Mesenteric fat pad (tissue), 1 donor: ENCODE measurements at places on chromosomes 3 and 15.
A peak's percentile ranks its signal among the peaks of the same experiment; 100 is the strongest.

DNA sequence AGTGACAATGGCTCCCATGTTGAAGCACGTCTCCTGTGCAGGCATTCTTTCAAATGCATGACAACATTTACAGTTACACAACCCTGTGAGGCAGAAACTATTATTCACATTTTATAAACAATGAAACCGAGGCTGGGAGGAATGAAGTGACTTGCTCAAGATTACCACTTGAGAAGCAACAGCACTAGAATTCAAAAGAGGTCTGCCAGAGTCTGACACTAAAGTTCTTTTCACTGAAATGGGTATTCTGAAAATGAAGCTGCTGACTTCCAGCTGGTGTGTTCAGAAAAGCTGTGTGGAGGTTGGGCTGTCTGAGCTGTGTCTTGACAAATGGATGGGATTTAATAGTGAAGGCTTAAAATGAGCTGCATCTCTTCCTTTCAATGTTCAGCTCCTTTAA is 104.4 kb downstream of the THSD4 start:
- no peak for DNase-seq

- no peak for DNase-seq
Measured at GRCh38 chr3:108862865-108863798, 40.5 kb downstream of the TRAT1 start.

DNA sequence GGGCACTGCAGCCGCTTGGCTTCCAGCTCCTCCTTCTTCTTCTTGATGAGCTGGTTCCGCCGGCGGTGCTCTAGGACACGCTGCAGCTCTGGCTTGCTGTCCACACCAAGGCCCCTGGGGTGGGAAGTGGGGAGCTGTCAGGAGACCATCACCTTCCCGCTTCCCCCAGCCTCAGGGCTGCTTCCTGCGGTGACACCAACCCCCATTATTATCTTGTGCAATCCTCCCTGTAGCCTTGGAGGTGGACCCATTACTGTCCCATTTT is 10.0 kb downstream of the FAM107A start:
- DNase-seq: peak; percentile 69

GRCh38 chr3:184337981-184338380 is 581 bp downstream of the FAM131A start:
- DNase-seq: no peak

DNA sequence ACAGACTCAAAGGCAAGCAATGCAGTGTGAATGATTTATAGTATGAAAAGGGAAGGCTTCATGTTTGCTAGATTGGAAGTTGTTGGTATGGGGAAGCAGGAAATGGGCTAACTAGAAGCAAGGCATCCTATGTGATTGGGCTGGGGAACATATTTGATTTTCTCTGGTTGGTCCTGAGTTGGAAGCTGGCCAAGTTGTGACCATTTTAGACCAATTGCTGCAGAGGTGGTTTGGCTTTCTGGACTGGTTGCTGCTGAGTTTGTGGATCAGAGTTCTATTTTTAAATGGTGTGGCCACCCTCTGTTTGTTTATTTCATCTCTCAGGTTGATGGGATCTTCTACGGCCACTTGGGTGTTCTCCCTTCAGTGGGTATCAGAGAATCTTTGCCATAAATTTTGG is 39.7 kb downstream of the NUDT16 start:
- no peak for DNase-seq

GRCh38 chr3:183448369-183449128 is 20.1 kb upstream of the MCF2L2 start:
- no peak for DNase-seq

DNA sequence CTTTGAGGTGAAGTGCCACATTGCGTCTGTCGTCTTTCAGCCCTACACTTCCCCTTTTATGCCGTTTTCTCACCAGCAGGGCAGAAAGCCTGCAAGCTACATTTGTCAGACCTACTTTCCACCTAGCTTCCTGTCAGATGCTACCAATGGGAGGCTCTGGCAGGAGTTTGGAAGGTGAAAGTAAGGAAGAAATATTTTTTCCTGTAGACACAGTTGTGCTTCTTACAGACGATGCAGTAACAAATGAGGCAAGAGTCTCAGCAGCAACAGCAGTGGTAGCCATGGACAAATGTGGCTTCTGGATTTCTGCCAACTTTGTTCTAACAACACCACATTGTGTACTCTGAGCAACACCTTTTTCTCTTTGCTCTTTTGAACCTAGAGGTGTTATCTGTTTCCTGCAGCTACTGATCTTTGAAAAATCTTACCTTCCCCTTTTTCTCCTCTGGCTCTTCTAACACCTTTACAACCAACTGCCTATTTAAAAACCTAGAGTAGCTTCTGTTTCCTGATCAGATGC is 70.6 kb upstream of the STT3B start:
- DNase-seq: no peak

DNA sequence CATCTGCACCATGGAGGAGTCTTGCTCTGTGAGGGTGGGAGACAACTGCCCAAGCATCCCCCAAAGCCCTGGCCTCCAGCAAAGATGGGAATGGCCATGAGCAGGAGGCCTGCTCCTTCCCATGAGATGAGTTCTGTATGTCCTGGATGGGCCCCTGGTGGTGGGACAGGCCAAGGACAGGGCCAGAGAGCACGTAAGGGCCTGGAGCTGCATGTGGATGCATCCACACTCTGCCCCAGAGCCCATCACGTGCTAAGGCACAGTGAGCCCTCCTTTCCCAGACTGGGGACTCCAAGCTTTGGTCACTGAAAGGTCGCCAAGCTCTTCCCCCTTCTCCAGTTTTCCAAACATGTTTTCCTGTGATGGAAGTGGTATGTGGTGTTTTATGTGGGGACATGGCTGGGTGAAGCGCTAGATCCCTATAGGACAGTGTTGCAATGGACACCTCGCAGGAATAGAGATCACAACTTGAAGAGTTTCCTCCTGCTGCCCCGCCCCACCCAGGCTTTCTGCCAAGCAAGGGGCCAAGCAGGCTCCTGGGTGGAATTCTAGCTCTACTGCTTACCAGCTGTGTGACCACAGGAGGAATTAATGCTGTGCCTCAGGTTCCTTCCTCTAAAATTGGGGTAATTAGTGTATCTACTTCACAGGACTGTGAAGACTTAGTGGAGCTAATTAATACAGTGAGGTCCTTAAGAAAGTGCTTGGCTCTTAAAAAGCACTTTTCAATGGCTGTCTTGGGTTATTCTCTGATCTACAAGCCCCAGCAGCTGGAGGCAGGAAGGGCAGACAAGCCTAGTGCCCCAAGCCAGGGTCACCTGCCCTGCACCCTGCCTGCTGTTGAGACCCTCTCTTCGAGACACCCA is 106.4 kb upstream of the RPL32 start:
- DNase-seq: no peak

GRCh38 chr3:110311541-110311940 is 760.1 kb upstream of the NECTIN3 start:
- no peak for DNase-seq

DNA sequence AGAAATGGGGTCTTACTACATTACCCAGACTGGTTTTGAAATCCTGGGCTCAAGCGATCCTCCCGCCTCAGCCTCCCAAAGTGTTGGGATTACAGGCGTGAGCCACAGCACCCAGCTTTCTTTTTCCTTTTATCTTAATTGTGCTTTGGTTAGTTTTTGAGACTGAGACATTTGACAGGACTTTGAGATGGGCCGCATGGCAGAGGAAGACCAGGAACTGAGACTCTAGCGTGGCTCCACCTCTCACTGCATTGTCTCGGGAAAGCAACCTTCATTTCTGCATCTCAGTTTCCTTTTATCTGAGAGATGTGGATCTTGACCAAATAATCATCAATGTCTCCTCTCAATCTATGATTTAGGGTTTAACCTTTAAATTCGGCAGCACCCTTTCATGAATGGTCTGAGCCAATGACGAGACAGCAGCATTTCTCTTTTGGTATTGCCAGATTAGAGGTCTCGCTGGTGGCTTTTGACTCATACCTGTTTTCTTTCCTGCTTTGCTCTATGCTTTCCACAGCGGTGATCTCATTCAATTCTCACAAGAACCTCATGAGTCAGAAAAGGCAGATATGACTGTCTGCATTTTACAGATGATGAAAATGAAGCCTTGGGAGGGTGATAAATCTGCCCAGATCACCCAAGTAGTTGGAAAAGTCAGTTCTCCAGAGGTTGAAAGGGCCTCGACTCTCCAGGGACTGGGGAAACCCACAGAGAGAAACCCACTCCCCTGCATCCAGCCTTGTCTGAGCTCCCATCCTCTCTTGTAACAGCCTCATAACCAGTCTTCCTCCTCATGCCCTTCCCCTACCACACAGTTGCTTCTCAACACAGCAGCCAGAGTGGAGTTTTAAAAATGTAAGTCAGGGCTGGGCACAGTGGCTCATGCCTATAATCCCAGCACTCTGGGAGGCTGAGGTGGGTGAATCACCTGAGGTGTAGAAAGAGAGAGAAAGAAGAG is 84.8 kb upstream of the FOXB1 start:
- DNase-seq: no peak

DNA sequence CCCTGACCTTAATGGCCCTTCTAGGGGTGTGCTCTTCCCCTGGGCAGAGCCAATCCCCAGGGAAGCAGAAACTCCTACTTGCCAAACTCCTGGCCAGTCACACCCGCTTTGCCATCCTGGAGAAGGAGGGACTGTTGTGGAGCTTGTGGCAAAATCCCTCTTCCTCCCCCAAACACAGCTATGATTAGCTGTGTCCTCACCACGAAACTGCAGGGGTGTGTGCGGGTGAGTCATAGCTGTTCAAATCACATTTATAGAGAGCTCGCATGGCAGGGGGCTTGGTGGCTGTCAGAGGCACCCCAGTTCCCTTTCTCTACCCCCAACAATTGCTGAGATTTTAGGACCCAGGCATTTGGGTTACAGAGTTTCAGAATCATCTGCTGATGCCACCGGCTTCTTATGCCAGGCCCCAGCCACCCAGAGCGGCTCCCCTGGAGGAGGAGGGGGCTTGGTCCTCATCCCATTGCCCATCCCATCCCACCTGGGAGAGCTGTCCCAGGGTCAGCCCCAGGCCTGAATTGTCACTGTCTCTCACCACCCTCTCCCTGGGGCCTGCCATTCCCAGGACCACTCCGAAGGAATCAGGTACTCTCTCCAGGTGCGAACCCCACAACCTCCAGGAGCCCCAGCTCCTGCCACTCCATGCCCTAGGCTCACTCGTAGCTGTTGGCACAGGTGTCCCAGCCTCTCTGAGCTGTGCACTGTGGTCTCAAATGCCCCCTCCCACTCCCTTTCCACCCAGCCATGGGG is 28.8 kb upstream of the MAGEF1 start:
- peak; percentile 76 for DNase-seq

DNA sequence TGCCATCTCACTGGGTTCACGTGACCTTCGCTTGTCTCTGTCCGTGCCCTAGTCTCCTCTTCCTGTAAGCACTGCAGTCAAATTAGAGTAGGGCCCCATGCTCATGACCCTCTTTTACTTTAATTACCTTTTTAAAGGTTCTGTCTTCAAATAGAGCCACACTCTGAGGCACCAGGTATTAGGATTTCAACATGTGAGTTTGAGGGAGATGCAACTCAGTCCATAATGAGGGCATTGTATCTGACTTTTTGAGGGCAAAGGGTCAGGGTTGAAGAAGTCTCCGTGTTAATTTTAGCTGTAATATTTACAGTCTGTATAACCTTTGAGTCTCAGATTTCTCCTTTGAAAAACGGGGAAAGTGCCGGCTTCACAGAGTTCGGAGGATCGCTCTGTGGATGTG is 82.9 kb downstream of the CHRNA7 start:
- no peak for DNase-seq

GRCh38 chr3:78221300-78221699 is 1181.4 kb downstream of the ROBO2 start:
- no peak for DNase-seq

GRCh38 chr15:40435710-40436089 is 5.1 kb upstream of the BAHD1 start:
- DNase-seq: no peak
